Aorta (tissue), 5 donors: ENCODE measurements at places on chromosomes 13 and 19. TPM values are rescaled to one million over a fixed set of nuclear protein-coding genes. Genes with fewer than 3 reads are reported as not detected.

Gene KIR2DL4
- polyA plus RNA-seq = 0.72 TPM

Gene DCT
- not detected for polyA plus RNA-seq

Gene KCTD12
- polyA plus RNA-seq = 35.6 TPM

Gene APLP1
- polyA plus RNA-seq = 23.0 TPM

Gene DHPS
- polyA plus RNA-seq = 42.7 TPM

Gene ATP4A
- polyA plus RNA-seq = not detected

Gene FXYD1
- polyA plus RNA-seq = 150 TPM

Gene ZNF575
- polyA plus RNA-seq = 1.6 TPM

Gene RFPL4A
- not detected for polyA plus RNA-seq

Gene RGL3
- 14.5 TPM for polyA plus RNA-seq

Gene ZNF610
- 1.6 TPM for polyA plus RNA-seq

Gene ZNF763
- polyA plus RNA-seq = 3.1 TPM

Gene TEX29
- polyA plus RNA-seq = 1.6 TPM

Gene HSD17B14
- polyA plus RNA-seq = 18.9 TPM

Gene DACT3
- polyA plus RNA-seq = 24.4 TPM

Gene SEMA6B
- 0.43 TPM for polyA plus RNA-seq

Gene CERS1
- 1.3 TPM for polyA plus RNA-seq

Gene ZNF358
- polyA plus RNA-seq = 49.1 TPM

Gene SLITRK5
- polyA plus RNA-seq = under 0.01 TPM

Gene FCER2
- polyA plus RNA-seq = not detected

Gene P2RY11
- polyA plus RNA-seq = 5.3 TPM

Gene OR7C2
- not detected for polyA plus RNA-seq

Gene CGB1
- polyA plus RNA-seq = not detected

Gene MRPL34
- 177 TPM for polyA plus RNA-seq

Gene FGF21
- not detected for polyA plus RNA-seq
